PC-3 (cell line): ENCODE measurements at places on chromosomes 7 and 10. TPM values are rescaled to one million over a fixed set of nuclear protein-coding genes. Genes with fewer than 3 reads are reported as not detected.

The GSTO2 gene
- 8.1 and 13.8 TPM in 2 replicates for total RNA-seq

The RGS10 gene
- total RNA-seq = 22.0 and 27.6 TPM in 2 replicates

The TFEC gene
- 0.12 and 0.15 TPM in 2 replicates for total RNA-seq

The LRRD1 gene
- not detected in 2 replicates for total RNA-seq

The SLC29A4 gene
- total RNA-seq = 6.7 and 8.9 TPM in 2 replicates

The CHAT gene
- not detected in 2 replicates for total RNA-seq

The HYAL4 gene
- 0.26 and 0.98 TPM in 2 replicates for total RNA-seq

The UTF1 gene
- total RNA-seq = not detected in 2 replicates

The ATP5F1C gene
- total RNA-seq = 167 and 177 TPM in 2 replicates

The BTBD16 gene
- total RNA-seq = not detected in 2 replicates

The RAB18 gene
- 14.9 and 32.0 TPM in 2 replicates for total RNA-seq

The PPP1R17 gene
- total RNA-seq = not detected in 2 replicates

The NXPH1 gene
- total RNA-seq = not detected in 2 replicates

The FOXP2 gene
- total RNA-seq = not detected in 2 replicates

The ZNF3 gene
- 16.5 and 18.0 TPM in 2 replicates for total RNA-seq

The ERVW-1 gene
- total RNA-seq = not detected in 2 replicates

The BAIAP2L1 gene
- 18.9 and 30.5 TPM in 2 replicates for total RNA-seq

The USP54 gene
- 40.5 and 43.7 TPM in 2 replicates for total RNA-seq

The UNCX gene
- total RNA-seq = not detected in 2 replicates

The DRGX gene
- total RNA-seq = 0.12 and 0.33 TPM in 2 replicates

The SSC4D gene
- total RNA-seq = 0.86 and 1.3 TPM in 2 replicates

The SUFU gene
- total RNA-seq = 2.7 and 4.4 TPM in 2 replicates

The SGMS1 gene
- total RNA-seq = 61.4 and 68.2 TPM in 2 replicates

The PLAU gene
- total RNA-seq = 1,570 and 1,582 TPM in 2 replicates

The MYPN gene
- 6.0 and 7.1 TPM in 2 replicates for total RNA-seq

The ACTL6B gene
- not detected in 2 replicates for total RNA-seq

The NEUROG3 gene
- not detected in 2 replicates for total RNA-seq

The ZNF488 gene
- total RNA-seq = 1.7 and 2.1 TPM in 2 replicates

The CALCR gene
- not detected in 2 replicates for total RNA-seq

The LIPK gene
- not detected in 2 replicates for total RNA-seq

The RPEL1 gene
- not detected in 2 replicates for total RNA-seq
